ENCODE measurements at places on chromosomes 2 and 18. TPM values are rescaled to one million over a fixed set of nuclear protein-coding genes. Genes with fewer than 3 reads are reported as not detected.

HNRNPLL gene
- 102 TPM for total RNA-seq

UCN gene
- total RNA-seq = 1.2 TPM

DNA sequence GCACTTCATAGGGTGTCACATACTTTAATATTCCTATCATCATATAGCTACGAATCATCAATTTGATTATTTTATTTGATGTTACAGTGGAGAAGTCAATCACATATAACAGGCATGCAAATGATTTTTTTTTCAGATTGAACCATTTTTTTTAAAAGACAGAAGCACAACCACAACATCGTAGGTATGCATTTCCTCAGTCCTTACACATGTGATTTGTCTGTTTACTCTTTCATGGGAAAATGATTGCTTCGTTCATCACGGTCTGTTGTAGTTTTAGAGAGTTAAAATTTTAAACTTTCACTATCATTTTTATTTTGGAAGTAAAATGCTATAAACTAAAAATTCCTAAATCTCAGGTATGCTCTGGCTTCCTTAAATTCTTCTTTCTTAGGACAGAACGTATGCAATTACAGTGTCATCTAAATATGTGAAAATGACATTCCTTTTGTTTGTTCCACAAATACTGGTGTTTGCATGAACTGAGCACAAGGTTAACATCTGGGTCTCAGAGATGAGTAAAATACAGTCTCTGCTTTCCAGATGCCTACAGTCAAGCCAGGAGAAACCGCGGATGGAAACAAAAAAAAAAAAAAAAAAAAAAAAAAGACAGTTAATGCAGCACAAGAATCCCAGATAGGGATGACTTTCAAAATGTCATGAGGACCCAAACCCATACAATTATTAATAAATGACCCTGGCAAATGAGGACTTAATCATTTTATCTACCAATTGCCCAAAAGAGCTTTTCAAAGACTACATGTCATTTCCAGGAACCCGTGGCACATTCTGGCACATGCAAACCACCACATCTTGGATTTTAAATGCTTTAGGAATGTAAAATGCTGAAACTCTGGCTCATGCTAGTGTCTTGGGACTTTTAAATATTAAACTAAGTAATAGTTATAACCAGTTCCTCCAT, 201.2 kb downstream of the LRP1B start:
- DNase-seq = no peak

- no peak for DNase-seq
Measured at GRCh38 chr2:129751409-129751808, 228.1 kb upstream of the RAB6C start.

GRCh38 chr2:97011977-97012569, 25.7 kb upstream of the FAM178B start:
- DNase-seq = no peak

DNA sequence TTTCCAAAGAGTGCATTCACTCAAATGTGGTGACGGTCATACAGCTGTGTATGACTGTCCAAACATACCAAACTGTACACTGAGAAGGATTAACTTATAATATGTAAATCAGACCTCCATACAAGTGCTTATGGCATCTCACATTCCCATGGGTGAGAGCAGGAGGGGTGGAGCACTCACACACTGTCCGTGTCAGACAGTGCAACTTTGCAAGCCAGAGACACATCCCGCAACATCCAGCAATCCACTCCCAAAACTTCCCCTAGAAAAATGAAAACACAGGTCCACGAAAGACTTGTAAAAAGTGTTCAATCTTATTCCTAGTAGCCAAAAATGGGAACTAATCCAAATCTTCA, 36.4 kb downstream of the FAM168B start:
- no peak for DNase-seq

DNA sequence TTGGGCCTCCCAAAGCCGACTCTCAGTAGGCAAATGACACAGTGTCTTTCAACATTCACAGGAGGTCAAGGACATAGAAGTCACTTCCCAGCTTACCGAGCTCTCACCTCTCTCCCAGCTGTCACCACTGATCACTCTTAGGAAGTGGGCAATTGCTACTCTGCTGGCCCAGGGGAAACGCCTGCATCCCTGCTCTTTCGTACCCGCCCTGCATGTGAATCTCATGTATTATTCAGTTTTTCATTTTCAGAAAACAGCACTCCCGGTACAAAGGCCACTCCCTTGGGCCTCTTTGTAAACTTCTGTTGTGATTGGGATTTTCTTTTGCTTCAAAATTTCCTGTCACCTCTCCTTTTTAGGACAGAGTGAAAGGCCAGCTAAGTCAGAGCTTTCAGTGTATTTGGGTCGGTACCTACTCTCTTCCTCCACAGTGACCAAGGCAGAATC, 15.4 kb downstream of the MRPL44 start:
- DNase-seq = no peak

GRCh38 chr2:109195193-109196045, 66.4 kb downstream of the SH3RF3 start:
- DNase-seq = peak; percentile 68

DNA sequence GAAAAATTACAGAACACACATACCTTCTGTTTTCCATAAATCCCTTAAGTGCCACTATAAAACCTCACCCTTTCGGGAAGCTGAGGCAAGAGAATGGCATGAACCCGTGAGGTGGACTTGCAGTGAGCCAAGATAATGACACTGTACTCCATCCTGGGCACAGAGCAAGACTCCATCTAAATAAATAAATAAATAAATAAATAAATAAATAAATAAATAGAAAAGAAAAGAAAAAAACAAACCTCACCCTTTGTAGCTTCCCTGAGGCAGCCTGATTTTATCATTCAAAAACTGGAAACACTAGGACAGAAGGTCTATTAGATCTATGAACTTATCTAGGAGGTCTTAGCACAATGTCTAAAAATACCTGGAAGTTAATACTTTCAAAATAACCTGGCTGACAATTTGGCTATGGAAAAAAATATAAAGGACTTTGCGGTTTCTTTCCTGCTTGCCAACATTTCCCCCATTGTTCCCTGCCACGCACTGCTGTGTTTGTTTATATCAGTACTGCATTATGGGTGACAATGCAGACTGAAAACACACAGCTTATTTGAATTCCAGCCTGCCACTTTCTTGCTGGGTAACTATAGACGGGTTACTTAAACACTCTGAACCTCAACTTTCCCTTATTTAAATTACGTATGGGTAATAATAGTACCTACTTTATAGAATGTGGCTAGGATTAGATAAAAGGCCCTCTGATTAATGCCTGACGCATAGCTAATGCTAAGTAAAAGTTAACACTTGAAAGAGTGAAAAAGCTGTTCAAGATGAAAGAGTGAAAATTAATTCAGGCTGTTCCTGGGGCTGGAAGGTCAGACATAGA, 313.0 kb downstream of the RDH14 start:
- DNase-seq = no peak

- DNase-seq = peak; percentile 28
Measured at GRCh38 chr2:237968048-237968862, 1.4 kb downstream of the UBE2F start.

DNA sequence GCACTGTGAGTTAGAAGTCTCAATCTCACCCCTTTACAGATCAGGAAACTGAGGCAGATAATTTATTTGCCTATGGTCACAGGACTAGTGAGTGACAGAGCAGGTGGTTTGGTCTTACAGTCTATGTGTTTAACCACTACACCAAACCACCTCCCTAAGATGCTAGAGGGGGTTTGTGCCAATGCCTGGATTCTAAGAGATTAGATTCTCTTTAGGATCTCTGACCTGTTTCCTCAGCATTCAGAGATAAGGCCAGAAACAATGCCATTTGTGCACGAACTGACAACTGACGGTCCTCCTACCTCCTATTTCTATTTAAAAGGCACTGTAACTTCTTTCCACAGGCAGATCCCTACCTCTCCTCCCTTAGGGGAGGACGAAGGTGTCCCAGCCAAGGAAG, 2.3 kb upstream of the SLC20A1 start:
- no peak for DNase-seq

Measured in cerebellum (tissue), 4 donors.